K562 (cell line): ENCODE measurements at places on chromosomes 1 and 21.
A peak's percentile ranks its signal among the peaks of the same experiment; 100 is the strongest.

- no peak for DNase-seq
These were observed 305.5 kb upstream of the DUSP10 start for GRCh38 chr1:222047366-222047765.

DNA sequence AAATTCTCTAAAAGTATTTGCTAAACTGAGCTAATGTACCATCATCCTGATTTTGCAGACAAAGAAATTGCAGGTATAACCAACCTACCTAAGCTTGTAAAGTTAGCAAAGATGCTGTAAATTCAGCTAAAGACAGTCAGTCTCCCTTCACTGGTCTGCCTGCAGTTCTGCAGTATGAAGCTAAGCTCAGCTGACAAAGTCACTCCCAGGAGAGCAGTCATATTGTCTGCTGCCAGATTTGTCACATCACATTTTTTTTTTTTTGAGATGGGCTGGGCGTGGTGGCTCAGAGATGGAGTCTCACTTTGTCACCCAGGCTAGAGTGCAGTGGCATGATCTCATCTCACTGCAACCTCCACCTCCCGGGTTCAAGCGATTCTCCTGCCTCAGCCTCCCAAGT is 8.9 kb upstream of the CMPK1 start:
- DNase-seq: no peak

DNA sequence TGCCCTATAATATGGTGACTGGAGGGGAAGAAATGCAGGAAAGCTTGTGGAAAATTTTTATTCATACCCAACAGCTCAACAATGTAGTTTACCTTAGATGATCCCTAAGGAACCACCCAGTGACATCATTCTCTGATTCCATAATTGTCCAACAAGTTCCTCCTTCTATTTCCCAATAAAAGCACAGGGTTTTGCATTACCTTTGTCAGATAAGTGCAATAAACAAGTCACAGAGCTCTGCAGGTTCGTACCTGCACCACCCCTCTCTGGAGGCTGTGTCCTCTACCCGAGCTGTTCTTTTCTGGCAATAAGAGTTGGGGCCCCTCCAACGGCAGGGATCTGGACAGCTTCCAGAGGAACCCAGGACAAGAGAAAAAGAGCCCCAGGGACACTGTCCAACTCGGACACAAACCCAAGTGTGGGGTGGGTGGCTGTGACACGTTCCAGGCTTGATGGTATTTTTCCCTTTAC is 38.8 kb downstream of the RCAN1 start:
- no peak for DNase-seq

- no peak for DNase-seq
These were observed 236.2 kb downstream of the SETD4 start for GRCh38 chr21:35824136-35824535.

GRCh38 chr1:222898191-222898527 is 83.3 kb downstream of the DISP1 start:
- no peak for DNase-seq

DNA sequence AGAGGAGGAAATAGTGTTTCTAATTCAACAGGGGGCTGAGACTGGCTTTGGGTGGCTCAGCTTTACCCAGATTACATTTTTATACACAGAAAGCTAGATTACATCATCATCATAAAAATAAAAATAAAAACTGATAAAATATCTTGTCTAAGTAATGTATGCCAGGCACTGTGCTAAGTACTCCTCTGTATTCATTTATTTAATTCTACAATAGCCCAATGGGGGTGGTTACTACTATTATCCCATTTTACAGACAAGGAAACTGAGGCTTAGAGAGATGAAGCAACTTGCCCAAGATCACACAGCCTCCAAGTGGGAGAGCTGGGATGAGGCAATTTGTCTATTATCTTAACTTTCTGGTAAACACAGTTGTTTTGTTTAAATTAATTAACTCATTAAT is 62.3 kb upstream of the ECE1 start:
- DNase-seq: no peak

- peak; percentile 82 for DNase-seq
These were observed 20.6 kb upstream of the SH3D21 start for GRCh38 chr1:36285443-36286101.

DNA sequence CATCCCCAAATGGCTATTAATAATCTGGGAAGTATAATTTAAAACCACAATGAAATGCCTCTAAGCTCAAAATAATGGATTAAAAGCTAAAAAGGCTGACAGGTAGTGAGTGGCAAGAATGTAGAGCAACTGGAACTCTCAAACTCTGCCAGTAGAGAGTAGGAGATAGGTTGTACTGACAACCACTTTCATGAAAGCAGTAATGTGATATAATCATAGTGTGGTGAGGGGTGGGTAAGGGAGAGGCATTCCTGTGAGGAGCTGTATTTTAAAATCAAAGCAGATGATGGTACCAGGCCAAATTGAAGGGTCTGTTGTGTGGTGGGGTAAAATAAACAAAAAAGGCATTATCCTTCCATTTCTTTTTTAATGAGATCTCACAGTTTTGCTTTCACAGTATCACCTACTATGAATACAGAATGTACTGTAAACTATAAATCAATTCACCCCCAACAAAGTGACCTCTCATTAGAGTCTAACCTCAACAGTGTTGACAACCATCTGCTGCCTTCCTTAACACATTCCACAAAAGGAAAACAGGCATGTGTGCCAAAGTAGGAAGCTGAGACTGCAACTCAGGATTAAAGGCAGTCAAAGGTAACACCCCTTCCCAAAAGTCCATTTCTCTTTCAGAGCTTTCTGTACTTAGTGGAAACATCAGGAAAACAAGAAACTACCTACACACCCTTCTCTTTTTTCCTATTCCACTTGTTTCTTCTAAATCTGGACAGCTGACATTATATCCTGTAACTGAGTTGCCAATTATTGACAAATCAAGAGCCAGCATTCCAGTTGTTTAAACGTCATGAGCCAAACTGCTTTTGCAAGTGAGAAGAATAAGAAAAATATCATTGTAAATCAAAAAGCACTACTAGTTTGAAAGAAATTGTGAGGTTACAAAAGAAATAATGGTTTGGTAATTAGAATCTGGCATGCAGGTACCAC is 130.8 kb downstream of the FAF1 start:
- DNase-seq: no peak

DNA sequence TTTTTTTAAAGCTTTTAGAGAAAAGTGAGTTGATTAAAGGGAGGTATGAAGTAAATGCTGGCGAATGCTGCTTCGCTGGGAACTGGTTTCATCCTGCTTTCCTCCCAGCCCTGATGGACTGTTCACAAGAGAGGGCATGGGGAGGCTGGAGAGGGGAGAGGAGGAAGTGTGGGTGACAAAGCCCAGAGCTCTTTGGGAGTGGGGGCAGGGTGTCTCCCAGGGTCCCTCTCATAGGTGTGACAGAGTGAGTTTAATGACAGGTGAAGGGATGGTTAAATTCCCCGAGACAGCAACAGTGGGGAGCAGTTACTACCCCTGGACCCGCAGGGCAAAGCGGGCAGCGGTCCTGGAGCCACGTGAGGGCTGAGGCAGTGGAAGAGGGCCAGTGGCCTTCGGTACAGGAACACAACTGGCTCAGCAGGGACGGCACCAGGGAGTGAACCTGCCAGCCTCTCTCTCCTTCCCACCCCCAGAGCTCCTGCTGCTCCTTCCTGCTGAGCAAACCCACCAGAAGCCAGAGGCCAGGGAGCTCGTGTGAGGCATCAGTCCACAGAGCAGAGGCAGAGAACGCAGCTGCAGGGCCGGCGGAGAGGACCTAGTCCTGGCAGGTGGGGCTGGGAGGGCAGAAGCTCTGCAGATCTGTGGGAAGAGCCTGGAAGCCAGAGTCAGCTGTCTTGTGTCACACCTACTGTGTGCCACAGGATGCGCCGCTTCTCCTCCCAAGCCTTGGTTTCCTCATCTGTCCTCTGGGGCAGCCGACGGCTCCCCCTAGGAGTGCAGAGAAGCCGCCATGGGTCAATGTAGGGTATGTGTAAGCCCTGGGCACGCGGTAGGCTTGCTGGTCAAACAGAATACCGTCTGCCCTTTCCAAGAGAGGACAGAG is 20.9 kb upstream of the LRP8 start:
- DNase-seq: no peak

- DNase-seq: no peak
These were observed 129.6 kb downstream of the EVI5 start for GRCh38 chr1:92655197-92655801.

DNA sequence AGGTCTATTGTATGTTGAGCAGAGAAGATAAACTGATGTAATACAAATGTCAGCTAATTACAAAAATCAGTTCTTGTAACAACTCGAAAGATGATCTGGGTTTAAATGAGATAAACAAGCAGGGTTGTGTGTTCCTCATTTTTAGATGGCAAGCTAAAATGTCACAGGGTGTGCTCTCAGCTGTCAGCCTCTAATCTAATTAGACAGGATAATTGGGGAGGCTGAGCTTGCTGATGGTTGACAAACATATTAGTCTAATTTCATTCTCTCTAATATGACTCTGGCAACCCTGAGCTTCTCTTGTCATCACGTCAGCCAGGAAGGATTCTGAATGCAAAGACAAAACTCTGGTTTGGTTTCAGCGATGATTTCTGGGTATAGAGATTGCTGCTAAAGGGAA is 335.3 kb upstream of the KAZN start:
- DNase-seq: no peak

DNA sequence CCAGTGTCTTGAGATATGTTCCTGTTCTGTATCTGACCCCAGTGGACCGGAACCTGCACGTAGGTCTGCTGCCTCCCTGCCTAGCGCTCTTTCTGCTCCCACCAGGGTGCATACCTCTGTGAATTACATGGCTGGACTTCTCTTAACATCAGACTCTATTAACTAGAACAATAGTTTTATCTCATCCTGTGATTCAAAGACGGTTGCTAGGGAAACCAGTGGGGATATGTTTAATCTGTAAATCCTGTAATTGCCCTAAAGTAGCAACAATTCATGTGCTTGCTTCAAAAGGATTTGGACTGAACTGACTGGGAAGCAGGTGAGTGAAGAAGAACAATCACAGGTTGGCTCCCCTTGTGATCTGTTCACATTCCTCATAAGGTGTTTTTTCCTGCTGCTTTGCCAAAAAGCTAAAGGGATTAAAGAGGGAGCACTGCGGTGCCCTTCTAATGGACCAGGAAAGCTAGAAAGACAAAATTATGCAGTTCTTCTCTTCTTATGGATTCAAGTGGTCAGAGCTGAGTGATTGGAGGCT is 52.7 kb upstream of the DIRAS3 start:
- no peak for DNase-seq

- no peak for DNase-seq
These were observed 45.5 kb downstream of the RABGAP1L start for GRCh38 chr1:174204697-174205308.

DNA sequence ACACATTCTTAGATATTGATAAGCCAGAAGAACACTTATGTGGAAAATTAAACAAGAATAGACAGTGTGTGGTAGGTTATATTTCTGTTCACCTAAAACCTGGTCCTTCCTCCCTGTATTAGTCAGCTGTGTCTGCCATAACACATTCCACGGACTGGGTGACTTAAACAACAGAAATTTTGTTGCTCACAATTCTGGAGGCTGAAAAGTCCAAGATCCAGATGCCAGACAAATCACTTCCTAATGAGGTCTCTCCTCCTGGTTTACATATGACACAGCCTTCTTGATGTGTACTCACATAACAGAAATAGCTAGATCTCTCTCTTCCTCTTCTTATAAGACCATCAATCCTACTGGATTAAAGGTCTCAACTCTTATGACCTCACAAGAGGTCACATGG is 25.7 kb downstream of the JMJD4 start:
- no peak for DNase-seq

GRCh38 chr1:109314795-109315194 is 8.0 kb upstream of the MYBPHL start:
- no peak for DNase-seq

GRCh38 chr21:17461582-17461981 is 51.3 kb upstream of the CXADR start:
- no peak for DNase-seq

- DNase-seq: peak; percentile 37
These were observed 1.1 kb downstream of the TTC3 start for GRCh38 chr21:37074197-37074510.

DNA sequence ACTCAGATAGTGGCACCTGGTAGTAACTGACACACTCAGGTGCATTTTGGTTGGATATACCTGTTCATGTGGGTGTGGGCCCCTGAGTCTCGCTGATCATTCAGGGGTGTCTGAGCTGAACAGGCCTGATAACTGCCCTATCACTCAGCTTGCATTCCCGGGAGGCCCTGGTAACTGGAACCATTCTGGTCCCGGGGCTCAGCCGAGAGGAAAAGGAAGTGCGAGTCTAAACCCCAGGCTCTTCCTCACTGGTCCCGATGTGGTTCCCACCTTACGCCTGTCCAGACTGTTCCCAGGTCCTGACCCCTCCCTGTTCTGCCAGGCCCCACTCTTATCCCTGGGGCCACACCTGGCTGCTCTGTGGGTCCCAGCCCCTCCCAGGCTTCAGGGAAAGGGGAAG is 11.7 kb upstream of the CDK18 start:
- DNase-seq: no peak

DNA sequence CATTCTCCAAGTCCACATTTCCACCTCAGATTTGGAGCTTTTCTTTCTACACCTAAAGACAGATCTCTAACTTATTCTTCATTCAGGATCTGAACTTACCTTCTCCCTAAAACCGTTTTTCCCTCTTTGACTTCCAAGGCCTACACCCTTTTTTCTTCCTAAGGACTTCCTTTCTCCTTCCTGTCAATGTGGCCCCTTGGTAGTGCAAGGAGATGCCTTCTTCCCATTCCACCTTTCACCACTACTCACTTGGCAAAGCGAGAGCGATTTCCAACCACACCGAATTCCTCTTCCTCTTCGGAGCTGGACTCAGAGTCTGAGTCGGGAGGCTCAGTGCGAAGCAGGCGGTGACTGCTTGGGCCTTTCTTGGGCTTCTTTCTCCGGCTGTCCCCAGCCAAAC is 1.3 kb downstream of the EFCAB14 start:
- DNase-seq: no peak

- DNase-seq: no peak
These were observed 61.9 kb downstream of the SYF2 start for GRCh38 chr1:25170439-25170838.
